Cardiac fibroblast (primary cell): ENCODE measurements at places on chromosomes 16 and 17.

DNA sequence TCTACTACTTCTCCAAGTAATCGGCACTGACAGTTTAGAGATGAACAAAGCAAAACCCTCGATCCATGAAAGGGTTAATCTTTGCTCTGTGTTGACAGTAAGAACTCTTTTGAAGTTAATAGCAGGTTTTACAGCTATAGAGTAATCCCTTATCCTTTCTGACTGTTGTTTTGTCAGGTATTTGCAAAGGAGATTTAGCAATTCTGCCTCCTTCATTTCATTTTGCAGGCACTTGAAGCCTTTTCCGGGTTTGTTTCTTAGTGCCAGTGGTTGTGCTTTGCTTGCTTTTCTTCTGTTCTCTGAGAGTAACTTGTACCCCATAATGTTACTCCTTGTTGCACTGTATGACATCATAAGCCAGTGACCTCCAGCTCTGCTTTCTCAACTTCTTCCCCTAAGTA is 64.5 kb downstream of the TANGO6 start:
- DNase-seq, result no peak

DNA sequence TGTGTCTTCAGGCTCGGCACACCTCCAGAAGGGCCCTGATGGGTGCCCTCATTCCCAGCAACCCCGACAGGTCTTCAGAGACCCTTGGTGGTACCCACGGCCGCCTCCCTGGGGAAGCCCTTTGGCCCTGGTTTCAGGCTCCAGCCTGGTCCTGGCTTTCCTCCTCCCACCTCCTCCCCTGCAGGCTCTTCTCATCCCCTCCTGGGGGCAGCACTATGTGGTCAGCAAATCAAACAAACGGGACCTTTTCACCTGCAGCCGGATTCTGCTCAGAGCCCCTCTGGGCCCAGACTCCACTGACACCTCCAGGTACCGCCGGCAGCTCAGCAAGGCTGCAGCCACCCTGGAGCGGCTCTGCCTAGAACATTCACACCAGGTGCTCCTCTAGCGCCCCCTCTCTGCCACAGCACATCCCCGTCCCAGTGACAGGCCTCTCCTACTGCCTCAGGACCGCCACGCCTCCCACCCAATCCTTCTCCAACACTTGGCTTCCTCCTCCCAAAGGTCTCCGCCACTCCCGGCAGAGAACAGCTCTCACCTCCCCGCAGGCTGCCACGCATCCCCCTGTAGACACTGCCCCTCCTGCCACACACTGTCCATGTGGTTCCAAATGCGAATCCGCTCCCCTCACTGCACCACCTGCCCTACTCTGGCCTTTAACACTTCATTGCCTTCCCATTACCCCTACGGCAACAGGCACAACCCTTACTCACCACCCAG is 12.0 kb downstream of the CORO7 start:
- peak; percentile 54 for DNase-seq

- peak; percentile 89 for DNase-seq
Observed at GRCh38 chr17:36149296-36149820, 27.1 kb downstream of the TBC1D3B start.

DNA sequence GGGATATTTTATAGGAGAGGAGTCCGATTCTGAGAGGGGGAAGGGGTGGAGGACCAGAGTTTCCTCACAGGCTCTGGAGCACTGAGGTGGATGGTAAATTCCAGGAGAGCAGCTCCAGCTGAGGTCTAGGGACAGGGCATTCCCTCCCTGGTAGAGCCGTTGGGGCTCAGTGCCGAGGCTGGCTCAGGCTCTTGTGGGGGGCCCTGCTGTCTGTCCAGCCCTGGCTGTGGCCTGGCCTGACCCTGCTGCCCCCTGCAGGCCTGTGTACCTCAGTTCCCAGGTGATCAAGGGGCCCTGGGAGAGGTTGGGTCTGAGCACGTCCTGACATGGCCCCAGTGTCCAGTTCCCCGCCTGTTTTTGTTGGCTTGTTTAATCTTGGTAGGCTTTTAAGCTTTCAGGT is 16.8 kb downstream of the ZNF750 start:
- DNase-seq, result no peak

DNA sequence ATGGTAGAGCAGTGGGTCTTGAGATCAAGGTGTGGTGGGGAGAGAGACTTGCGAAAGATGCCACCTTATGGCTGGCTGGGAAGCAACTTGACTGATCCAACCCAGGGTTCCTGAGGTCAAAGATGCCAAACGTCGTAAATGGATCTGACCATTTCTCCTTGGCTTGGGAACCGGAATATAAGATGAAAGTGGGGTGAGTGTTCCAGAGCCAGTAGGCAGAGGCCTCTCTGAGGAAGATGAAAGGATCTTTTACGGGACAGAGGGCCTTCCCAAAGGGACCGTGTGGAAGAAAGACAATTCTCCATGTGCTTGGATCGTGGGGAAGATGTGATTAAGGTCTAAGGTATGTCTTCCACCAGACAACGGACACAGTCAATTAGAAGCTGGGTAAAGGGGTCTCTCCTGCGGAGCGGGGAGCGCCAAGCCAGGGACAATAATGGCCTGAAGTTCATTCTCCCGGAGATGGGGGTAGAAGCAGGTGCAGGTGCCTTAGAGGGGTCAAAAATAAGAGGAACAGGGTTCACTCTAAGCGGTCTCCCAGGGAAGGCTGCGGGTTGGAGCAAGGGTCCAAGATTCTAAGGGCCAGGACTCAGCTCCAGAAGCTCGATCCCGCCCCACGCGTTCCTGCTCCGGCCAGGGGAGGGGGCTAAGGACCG is 800 bp downstream of the FXR2 start:
- no peak for DNase-seq

GRCh38 chr17:7512824-7513540 is 28.8 kb downstream of the POLR2A start:
- DNase-seq, result no peak

GRCh38 chr17:4560421-4560820 is at the start of gene GGT6:
GGT6 (minus strand) TSS chr17:4560577; CDS start chr17:4560521, 56 bp downstream.
- no peak for DNase-seq

DNA sequence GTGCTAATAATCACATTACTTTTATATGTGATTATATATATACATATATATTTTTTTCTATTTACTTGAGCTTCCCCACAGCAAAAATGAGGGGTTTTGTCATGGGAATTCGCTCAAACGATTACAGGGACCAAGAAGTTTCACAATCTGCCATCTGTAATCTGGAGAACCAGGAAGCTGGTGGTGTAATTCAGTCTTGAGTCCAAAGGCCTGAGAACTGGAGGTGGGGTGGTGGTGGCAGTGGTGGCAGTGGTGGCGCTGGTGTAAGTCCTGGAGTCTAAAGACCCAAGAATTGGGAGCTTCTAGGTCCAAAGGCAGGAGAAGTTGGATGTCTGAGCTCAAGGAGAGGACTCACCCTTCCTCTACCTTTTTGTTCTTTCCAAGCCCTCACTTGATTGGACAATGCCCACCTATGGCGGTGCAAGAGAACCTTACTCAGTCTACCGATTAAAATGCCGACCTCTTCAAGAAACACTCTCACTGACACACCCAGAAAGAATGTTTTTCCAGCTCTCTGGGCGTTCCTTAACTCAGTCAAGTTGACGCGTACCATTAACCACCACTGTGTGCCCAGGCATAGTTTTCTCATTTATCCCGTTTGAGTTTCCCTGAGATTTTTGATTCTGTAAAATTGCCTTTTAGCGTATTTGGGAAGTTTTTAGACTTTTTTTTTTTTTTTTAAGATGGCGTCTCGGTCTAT is 31.9 kb downstream of the POLR2A start:
- DNase-seq, result peak; percentile 25

GRCh38 chr17:9907883-9908648 is 3.0 kb upstream of the RCVRN start:
- no peak for DNase-seq

- peak; percentile 96 for DNase-seq
Observed at GRCh38 chr17:42322382-42323267, 34.3 kb downstream of the STAT5A start.

DNA sequence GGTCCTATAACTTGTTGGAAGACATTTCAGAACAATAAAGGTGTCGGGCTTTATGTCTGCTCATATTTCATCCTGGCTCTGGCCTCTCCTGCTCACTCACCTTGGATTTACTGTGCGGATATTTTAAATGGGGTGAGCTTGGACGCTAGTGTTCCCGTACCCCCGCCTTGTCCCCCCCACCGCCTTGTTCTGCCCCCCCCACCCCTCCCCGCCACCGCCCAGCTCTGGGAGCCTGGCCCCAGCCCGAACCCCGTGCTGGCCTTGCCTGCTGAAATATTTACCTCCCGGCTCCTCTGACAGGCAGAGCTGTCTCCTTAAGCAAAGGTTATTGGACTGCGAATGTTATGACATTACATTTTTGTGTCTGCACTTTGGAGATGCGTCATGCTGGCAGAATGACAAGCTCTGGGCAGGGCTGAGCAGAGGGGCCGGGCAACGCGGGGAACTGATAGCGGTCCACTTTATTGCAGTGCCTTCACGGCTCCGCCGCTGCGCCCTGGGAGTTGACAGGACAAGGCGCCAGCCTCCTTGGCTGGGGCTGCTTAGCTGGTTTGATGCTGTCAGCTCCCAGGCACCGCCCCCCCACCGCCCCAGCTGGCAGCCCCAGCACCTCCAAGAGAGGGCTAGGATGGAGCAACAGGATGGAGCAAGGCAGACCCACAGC is 222.5 kb upstream of the GSE1 start:
- DNase-seq, result peak; percentile 87

DNA sequence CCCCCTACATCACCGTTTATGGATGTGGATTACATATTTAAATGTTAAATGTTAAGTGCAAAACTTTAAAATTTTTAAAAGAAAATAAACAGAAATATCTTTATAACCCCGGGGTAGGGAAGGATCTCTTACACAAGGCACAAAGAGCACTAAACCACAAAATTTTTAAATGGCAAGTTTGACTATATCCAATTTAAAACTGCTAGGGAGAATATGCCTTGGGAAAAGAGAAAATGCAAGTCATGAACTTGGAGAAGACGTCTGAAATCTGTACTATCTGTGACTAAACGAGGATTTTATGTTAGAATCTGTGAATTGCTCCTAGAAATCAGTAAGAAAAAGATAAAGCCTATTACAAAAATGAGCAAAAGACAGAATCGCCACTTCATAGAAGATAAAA is 28.7 kb upstream of the SLFN13 start:
- no peak for DNase-seq

- DNase-seq, result no peak
Observed at GRCh38 chr16:85556456-85557082, 56.6 kb upstream of the GSE1 start.
